ENCODE measurements at places on chromosomes 4 and X.

GRCh38 chrX:38694394-38694793 is 106.9 kb upstream of the MID1IP1 start:
- no peak for DNase-seq

GRCh38 chr4:78779280-78779679 is 3.1 kb downstream of the BMP2K start:
- no peak for DNase-seq

- no peak for DNase-seq
These were observed 91.3 kb downstream of the SHISA3 start for GRCh38 chr4:42488554-42488953.

GRCh38 chr4:142447009-142447408 is 399.1 kb downstream of the INPP4B start:
- no peak for DNase-seq

DNA sequence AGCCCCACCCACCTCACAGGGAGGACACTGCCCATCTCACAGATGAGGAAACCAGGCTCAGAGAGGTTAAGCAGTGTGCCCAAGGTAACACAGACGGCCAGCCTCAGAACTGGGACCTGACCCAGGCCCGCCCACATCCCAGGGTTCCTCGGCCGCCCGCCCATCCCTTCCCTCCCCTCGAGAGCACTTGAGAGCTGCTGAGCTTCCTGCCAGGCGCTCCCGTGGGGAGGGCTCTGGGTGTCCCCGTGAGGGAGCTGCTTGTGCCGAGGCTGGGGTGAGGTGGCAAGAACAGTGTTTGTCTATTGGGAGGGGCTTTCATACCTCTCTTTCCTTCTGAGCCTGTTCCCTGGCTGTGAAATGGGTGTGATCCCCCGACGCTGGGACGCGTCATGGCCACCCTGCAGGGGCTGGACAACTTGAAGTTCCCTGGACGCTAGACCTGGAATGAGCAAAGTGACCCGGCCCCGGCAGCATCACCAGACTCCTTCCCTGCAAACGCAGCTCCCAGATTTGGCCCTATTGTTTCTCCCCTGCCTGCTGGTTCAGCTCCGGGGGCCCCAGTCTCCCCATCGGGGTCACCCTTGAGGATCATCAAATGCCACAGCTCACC is 204.9 kb downstream of the AFAP1 start:
- DNase-seq = no peak

GRCh38 chr4:124902001-124902515 is 189.5 kb upstream of the ANKRD50 start:
- DNase-seq = no peak
